ENCODE measurements at places on chromosomes 7 and 10.
A peak's percentile ranks its signal among the peaks of the same experiment; 100 is the strongest.

GRCh38 chr7:143322760-143323633 is 7.1 kb downstream of the CLCN1 start:
- no peak for DNase-seq

- no peak for DNase-seq
Observed at GRCh38 chr7:37323966-37324365, 124.7 kb downstream of the ELMO1 start.

DNA sequence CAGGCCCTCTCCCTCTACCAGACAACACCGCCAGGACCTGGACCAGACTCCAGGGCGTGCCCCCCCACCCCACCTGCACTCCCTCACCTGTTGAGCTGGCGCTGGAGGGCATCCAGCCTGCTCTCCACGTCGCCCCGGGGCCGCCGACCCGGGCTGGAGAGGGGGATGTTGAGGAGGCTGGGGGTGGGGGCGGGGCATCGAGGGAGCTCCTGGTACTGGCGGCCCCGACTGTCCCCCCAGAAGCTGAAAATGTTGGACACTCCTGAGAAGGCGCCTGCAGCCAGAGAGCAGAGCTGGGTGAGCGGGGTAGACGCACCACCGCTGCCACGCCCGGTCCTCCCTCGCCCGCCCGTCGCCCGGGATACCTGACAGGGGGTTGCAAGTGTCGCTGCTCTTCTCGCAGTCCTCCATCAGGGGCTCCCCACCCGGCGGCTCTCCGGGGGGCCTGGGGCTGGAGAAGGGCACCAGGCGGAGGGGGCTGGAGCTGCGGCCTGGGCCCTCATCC is 30.8 kb downstream of the KCNH2 start:
- DNase-seq: no peak

- DNase-seq: no peak
Observed at GRCh38 chr10:36636285-36636839, 489.0 kb upstream of the ANKRD30A start.

- peak; percentile 82 for DNase-seq
Observed at GRCh38 chr10:16646181-16647059, 124.7 kb upstream of the C1QL3 start.

DNA sequence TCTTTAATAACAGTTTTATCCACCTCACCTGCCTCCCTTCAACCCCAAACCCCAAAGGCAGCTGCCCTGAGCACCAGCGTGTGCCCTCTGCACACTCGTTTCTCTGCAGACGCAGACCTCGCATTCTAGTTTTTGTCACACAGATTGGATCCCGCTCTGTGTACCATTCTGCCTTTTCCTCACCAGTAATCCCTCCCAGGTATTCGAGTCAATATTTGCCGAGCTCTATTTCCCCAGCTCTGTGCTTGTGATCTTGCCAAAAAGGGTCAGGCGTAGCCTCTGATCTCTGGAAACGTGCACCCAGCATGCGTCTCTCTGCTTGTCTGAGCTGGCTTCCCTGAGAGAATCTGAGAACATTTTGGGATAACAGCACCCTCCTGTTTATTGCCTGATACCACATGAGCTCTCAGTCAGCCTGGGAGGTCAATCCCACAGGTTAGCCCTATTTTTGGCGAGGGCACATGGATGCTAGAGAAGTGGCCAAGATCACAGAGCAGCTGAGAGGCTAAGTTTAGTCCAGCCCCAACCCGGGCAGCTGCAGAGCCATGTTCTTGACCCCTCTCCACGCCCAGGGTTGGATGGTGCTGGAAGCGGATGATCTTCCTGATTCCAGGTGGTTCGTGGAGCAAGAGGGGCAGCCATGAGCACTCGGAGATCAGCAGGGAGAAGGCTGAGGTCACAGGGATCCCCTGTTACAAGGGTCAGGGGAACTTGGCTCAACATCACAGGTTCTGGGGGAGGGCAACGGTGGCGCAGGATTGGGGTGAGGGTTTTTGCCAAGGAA is 29.1 kb downstream of the FOXL3 start:
- no peak for DNase-seq

DNA sequence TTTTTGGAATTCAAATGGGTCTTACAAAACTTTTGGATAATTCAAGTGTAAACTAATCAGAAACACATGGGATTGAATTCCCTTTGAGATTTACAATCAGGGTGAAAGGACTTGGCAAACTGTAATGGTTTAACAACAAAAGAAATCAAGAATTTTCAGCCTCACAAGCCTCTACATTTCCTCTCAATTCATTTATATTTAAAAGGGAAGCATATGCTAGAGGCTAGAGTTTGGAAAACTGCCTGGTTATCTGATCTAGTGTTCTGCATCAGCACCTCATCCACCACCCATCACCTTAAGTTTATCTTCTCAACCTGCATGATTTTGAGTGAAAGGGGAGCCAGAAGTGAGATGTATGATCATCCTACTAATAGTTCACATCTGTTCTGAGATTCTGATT is 120.7 kb downstream of the TES start:
- no peak for DNase-seq

- no peak for DNase-seq
Observed at GRCh38 chr10:73634421-73634820, 6.9 kb downstream of the MYOZ1 start.

DNA sequence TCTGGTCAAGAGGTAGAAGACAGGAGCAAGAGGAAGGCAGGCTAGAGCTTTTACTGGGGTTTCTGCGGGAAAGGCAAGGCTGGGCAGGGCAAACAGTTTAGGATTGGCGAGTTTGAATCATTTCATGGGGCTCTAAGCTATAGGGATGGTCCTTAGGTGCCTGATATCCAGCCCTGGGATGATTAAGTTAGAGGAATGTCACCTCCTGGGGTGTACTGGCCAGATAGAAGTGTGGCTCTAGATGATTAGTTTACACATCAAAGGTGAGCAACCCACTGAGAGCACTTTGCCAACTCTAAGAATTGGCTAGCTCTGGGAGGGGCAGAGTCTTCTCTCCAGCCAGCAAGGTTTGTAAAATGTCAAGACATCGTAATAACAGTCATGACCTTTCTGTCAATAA is 52.4 kb downstream of the ZNF365 start:
- no peak for DNase-seq

- no peak for DNase-seq
Observed at GRCh38 chr7:146878901-146879300, 762.3 kb downstream of the CNTNAP2 start.

GRCh38 chr10:119005362-119006043 is 24.0 kb upstream of the NANOS1 start:
- DNase-seq: no peak

- peak; percentile 31 for DNase-seq
Observed at GRCh38 chr10:12022580-12023257, 19.9 kb downstream of the UPF2 start.

GRCh38 chr10:99975942-99976809 is 33.6 kb downstream of the DNMBP start:
- no peak for DNase-seq

DNA sequence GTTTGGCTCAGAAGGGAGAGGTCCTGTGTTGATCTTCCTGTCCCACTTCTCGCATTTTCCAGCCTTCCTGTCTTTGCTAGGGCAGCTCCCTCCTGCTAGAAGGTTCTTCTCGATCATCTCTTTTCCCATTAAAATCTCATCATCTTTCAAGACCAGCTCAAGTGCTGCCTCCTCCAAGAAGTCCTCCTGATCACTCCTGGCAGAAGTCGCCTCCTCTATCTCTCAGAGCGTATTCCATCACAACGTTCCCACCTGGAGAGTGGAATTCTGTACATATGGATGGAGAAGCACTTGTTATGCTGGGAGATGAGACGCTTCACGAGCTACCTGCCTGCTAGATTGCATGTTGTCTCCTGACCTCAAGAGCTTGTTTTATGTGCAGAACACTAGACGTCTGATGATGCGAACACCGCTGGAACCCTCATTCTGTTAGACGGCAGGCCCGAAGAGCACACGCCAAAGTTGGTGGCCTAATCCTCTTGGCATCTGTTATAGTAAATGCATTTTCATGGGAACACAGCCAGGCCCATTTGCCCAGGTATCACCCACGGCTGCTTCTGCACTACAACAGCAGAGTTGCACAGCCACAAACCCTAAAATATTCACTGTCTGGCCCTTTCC is 68.0 kb upstream of the INSIG1 start:
- no peak for DNase-seq

DNA sequence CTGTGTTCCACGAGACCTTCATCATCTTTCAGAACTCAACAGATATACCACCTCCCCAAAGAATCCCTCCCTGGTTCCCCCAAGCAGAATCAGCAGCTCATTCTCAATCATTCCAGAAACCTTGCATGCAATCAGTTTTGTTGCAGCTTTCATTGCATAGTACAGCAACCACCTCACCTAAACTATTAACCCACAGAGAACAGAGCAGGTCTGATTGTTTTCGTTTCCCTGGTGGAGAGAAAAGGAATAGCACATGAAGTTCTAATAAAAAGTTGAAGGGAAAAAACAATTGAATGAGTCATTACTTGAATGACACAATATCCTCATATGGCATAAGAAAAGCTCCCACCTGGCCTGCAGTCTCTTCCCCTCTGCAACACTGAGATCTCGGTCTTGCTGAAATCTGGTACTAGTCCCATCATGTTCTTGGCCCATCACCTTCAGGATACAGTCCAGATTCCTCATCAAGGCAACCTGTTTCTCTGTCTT is 147.1 kb upstream of the GDF10 start:
- DNase-seq: peak; percentile 4

- peak; percentile 82 for DNase-seq
Observed at GRCh38 chr10:5168897-5169420, 16.0 kb downstream of the AKR1C8 start.

DNA sequence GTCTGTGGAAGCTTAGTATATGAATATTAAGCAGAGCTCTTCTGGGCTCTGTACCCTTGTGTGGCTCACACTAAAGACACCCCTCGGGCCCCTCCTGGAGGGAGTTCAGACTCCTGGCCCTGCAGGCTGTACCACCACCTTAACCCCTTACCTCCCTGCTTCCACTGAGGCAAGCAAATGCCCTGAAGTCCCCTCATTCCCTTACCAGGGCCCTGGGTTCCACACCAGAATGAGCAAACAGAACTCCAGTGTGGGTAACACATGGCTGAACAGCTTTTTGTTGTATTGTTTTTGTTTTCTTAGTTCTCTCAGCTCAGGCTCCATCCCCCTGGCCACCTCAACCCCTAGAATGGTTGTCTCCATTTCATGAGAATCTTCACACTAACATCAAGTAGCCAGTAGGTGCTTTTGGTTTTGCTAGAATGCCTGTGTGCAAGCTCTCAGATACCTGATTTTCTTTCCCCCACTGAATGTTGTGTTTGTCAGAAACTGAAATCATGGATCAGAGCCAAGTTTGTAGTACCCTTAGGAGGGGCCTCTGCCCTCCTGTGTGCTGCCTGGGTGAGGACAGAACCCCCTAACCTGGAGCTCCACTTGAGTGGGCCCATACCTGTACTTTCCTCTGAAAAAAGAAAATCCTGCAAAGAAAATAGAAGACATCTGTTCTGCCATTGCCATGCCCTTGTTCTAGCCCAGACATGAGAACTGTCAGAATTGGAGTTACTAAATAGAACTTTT is 2.8 kb upstream of the WAPL start:
- DNase-seq: no peak

GRCh38 chr10:1604246-1604645 is 133.1 kb downstream of the ADARB2 start:
- no peak for DNase-seq

- DNase-seq: no peak
Observed at GRCh38 chr7:56092789-56093531, at the start of gene PHKG1. PHKG1 (minus strand) TSS chr7:56092952; CDS start chr7:56088941, 4,011 bp downstream.

DNA sequence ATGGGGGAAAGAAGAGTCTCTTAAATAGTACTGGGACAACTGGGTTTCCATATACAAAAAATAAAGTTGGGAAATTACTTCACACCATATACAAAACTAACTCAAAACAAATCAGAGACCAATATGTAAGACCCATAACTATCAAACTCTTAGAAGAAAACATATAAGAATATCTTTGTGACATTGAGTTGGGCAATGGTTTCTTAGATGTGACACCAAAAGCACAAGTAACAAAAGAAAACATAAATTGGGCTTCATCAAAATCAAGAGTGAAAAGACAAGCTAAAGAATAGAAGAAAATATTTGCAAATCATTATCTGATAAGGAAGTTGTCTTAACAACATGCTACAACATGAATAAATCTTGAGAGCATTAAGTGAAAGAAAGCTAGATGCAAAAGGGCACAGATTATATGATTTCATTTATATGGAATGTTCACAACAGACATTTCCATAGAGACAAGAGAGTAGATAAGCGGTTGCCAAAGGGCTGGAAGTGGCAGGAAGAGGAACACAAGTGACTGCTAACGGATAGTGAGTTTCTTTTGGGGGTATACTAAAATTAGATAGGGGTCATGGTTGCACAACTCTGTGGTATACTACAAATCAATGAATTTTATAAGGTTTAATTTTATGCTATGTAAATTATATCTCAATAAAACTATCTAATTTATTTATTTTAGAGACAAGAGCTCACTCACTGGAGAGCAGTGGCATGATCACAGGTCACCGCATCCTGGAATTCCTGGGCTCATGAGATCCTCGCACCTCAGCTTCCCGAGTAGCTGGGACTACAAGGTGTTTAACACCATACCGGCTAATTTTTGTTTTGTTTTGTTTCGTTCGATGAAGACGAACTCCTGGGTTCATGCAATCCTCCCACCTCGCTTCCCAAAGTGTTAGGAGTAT is 35.4 kb downstream of the JMJD1C start:
- no peak for DNase-seq

- peak; percentile 91 for DNase-seq
Observed at GRCh38 chr10:12448729-12449391, 99.5 kb downstream of the CAMK1D start.

GRCh38 chr7:112238852-112239610 is 32.5 kb downstream of the ZNF277 start:
- no peak for DNase-seq

- DNase-seq: no peak
Observed at GRCh38 chr10:124409696-124410095, 9.0 kb downstream of the OAT start.

DNA sequence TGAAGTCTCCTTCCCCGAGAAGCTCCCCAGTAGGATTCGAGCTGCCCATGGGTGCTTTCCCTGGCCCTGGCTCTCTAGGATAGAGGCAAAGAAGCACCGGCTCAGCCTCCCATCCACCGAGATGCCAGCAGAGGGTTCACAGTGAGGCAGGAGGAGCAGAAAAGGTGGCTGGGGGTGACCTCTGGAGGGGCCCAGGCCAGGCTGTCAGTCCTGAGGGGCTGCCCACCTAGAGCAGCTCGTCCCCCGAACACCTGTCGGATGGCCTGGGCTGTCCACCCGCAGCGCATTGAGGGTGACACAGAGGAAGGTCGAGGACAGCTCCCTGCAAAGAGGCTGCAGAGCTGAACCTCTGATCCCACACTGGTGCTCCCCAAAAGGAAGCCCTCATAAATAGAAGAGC is 167.2 kb upstream of the PPP2R2D start:
- no peak for DNase-seq

DNA sequence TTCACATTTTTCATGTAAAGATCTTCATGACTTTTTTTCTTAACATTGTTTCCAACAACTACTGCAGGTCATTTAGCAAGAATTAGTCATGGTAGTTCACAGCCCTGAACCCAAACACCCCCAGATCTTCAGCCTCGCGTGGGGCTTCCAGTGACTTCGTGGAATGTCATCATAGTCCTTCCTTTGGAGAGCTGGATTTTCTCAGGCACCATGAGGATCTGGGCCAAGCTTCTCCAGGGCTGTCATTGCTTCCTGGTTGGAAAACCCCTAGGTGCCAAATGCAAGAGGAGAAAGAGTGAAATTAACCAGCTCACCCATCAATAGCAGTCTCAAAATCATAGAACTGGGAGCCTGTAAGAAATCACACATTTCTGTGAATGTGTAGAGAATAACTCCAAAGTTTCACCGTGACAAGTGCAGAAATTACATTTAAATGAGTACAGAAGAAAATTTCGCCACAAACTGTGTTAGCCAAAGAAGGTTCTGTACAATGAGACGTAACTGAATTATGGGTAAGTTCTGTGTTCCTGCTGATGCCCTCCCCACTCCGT is 175.4 kb downstream of the CELF2 start:
- no peak for DNase-seq

- no peak for DNase-seq
Observed at GRCh38 chr7:102898532-102898859, 14.3 kb upstream of the LRRC17 start.
